Activated CD8-positive, alpha-beta memory T cell treated with anti-CD3 and anti-CD28 coated beads, Interleukin-2, amount 50 U/mL, for 48 hours (primary cell): ENCODE measurements at places on chromosomes 5 and 9.

GRCh38 chr5:143648696-143649095, 163.3 kb upstream of the HMHB1 start:
- no peak for DNase-seq

DNA sequence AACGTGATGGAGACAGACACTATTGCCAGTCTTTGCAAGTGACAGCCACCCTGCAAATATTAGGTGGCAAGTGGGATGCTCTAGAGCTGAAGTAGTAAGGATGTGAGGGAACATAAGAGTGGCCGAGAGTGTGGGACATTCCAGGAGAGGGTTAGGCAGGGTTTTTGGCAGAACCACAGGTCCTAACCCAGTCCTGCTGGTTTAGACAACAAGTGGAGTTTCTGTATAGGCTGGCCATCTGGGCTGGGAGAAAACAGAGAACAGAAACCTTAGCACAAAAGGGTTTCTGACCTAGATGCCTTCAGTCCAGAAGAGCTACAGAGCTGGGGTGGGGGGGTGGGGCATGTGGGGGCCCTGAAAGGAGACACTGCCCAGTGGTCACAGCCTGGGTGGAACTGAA, 107.4 kb downstream of the TMEM174 start:
- DNase-seq, result no peak

DNA sequence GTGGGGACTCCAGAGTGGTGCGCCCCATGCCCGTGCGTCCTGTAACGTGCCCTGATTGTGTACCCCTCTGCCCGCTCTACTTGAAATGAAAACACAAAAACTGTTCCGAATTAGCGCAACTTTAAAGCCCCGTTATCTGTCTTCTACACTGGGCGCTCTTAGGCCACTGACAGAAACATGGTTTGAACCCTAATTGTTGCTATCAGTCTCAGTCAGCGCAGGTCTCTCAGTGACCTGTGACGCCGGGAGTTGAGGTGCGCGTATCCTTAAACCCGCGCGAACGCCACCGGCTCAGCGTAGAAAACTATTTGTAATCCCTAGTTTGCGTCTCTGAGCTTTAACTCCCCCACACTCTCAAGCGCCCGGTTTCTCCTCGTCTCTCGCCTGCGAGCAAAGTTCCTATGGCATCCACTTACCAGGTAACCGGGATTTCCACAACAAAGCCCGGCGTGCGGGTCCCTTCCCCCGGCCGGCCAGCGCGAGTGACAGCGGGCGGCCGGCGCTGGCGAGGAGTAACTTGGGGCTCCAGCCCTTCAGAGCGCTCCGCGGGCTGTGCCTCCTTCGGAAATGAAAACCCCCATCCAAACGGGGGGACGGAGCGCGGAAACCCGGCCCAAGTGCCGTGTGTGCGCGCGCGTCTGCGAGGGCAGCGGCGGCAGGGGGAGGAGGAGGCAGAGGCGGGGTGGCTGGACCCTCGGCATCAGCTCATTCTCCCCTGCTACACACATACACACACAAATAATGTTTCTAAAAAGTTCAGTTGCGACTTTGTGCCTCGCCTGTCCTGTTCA, 668 bp downstream of the GLIS3 start:
- DNase-seq, result peak; percentile 62

DNA sequence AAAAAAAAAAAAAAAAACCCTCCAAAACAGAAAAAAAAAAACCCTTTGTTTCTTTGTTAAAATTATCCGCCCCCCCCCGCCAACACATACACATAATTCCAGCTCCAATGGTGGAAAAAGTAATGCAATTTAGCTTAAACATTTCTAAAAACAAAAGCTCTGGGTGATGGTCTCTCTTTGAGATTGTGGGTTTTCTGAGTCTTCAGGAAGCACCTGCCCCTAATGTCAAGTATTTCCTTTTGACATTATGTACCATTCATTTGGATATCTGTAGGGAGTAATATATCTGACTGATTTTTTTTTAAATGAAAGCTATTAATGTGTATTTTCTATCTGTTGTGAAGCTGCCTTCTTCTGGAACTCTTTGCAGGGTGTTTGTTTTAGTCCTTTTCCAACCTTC, 389.7 kb downstream of the TAF11L14 start:
- no peak for DNase-seq

DNA sequence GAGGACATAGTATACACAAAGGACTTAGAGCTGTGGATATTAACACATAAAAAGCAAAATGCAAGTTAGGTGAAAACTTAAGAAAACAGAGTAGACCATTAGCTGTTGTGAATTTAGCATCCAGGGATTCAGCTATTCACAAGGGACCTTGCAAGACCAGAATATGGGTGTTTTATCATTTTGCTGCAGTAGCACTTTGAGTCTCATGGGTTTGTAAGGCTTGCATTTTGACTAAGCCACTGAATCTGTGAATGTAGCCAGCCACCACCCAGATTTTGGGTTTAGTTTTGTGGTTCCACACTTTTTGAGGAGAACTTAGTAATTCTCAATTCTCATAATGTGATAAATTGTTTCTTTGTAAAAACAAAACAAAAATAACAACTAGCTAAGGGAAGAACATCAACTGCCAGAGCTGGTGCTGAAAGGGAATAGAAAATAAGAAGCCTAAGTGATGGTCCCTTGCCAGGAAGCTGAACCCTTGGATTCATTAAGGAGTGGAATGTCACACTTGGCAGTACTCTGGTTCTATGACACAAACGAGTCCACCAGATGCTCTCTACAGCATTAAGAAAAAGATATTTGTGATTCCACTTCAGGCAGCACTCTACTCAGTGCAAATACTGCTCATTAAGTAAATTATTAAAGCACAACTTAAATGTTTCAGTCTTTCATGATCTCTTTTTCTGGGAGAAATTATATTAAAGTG, 557.4 kb upstream of the ZNF462 start:
- no peak for DNase-seq

DNA sequence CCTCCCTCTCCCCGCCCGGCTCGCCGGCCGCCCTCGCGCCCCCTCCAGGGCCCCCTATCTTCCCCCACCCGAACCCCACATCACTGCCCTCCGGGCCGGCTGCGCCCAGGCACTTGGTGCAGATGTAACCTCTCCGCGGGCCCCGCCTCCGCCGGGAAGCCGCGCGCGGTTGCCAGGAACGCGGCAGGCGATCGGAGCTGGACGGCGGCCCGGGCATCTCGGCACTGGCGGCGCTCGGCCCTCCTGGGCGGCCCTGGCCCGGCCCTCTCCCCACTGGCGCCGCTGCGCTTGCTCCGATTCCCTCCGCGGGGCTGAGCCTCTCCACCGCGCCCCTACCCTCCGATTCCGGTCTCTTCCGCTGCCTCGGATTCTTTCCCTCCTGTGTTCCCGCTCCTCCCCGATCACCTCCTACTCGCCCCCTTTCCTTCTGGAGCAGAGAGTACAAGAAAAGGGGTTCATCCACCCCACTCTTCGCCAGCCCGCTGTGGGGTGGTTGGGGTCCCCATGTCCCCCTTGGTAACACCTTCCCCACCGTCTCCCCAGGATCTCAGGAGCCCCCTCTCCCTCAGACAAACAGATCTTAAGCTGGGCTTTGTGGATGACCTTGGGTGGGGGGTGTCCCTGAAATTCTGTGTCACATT, 70.6 kb downstream of the C9orf50 start:
- peak; percentile 68 for DNase-seq

DNA sequence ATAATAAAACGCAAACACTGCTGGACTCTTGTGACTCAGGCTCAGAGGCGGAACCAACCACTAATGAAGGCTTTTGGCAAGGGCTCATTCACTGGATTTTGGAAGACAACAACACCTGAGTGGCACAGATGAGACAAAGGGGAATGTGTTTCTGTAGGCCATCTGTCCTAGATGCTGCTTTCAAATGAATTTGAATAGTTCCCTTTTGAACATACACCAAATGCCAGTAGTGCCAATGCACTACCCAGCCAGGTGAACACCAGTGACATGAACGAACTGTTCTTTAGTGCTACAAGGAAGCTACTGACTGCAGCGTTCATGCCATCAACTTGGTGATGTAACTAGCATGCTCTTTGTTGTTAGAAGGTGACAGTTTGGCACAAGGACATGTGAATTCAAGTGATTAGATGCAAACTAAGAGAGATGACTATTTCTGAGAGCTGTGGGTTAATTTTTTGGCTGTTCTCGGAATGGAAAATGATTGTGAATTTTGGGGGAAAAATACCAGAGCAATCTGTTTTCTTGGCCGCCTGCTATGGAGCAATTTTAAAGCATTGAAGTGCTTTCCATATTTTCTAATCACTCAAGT, 173.7 kb downstream of the SLC24A2 start:
- DNase-seq, result no peak

DNA sequence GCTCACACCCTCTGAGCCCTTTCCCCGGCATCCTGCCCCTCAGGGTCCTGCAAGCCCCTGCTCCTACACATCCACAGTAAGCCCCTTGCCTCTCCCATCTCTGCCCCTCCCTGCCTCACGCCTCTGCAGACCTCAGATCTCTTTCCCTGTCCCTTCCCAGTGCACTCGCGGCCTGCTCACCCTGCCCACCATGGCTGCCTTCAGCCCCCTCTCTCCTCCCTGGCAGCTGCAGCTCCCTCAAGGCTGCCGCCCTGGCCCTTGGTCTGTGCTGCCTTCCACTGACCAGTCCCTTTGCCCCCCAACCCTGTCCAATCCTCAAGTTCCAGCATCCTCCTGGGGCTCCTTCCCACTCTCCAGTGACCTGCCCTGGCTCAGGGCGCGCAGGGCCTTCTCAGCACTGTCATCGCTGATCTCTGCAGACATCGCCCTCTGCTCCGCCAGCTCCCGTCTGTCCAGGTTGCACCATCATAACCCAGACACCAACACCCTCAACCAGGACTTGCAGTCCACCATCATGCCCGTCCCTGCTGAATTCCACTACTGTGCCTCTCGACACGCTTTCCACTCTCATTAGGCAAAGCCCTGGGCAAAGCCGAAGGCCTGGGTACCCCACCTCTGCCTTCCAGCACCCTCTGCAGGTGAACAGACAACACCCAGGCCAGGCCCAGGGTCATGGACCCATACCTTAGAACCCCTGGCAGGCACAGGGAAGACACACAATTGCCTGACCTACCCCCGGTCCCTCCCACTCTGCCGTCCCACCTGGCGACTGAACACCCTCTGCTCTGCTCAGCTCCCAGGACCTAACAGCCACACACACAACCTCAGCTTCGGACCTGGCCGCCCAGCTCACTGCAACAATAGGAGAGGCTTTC, 97.8 kb upstream of the RUFY1 start:
- DNase-seq, result no peak

- DNase-seq, result peak; percentile 83
Observed at GRCh38 chr5:177317959-177318377, 6.3 kb upstream of the MXD3 start.

GRCh38 chr5:92780057-92780456, 801.0 kb downstream of the NR2F1-AS1 start:
- DNase-seq, result no peak
